ENCODE measurements at places on chromosomes 1 and 21.

- DNase-seq = no peak
Measured at GRCh38 chr1:99264201-99265021, at the start of gene PLPPR4. PLPPR4 (plus strand) TSS chr1:99264492; CDS start chr1:99264594, 102 bp downstream.

- DNase-seq = no peak
Measured at GRCh38 chr1:77642196-77642595, 40.3 kb downstream of the ZZZ3 start.

DNA sequence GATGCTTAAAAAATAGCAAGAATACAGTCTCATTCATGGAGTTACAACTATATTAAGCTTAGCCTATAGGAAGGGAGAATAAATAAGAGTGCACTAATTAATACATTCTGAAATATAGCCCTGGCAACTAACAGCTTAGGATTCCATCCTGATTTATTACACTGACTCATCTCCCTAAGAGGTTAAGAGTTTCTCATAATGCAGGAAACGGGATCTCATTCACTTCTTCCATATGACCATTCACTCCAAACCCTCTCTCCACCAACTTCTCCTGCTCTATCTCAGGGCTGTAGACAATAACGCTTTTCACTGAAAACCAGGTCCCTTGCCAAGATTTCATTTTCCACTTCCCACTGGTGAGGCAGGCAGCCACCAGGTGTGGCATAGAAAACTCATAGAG lies 168.5 kb upstream of the PLD5 start:
- DNase-seq = no peak

DNA sequence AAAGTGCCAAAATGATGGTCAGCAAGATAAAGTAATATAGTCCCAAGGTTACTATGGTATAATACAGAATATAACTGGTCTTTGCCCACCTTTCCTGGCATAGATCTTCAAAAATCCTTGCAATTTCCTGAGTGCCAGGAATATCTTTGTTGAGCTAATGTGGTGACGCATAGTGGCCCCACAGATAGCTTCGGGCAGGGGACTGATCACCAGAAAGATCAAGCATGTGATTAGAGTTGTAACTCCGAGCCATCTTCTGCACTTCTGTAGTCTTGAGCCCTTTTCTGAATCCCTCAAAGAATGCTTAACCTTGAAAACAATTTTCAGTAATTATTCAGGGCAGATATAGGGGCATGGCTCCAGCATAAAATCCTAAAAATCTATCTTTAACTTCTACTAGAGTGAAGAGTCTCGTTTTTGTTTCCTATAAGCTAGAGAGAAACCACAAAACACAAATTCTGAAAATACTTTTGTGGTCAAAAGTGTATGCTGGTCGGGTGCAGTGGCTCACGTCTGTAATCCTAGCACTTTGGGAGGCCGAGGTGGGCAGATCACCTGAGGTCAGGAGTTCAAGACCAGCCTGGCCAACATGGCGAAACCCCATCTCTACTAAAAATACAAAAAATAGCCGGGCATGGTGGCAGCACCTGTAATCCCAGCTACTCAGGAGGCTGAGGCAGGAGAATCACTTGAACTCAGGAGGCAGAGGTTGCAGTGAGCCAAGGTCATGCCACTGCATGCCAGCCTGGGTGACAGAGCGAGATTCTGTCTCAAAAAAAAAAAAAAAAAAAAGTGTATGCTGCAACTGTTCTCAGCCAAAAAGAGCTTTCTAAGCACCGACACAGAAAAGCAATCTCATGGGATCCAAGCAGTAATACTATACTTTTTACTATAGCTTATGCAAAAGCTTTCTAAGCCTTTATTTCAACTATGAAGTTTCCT lies 62.8 kb downstream of the NVL start:
- no peak for DNase-seq

DNA sequence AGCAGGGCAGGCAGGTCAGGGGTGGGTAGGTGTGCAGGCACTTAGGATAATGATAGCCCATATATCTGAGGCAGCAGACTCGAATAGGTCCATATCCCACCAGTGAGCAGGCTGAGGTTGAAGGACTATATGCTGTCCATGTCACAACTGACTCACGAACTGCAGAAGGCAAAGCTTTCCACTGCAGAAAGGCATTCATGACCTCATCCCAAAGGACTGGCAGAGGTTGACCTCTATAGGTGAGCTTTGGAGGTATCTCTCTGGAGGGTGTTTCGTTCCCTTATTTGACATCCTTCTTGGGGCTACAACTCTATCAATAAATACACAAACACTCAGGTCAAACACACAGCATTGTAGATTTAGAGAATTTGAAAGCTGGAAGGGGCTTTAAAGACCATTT lies 42.8 kb upstream of the MARK1 start:
- DNase-seq = no peak

GRCh38 chr1:61122389-61122788 lies 40.0 kb downstream of the NFIA start:
- no peak for DNase-seq
